ENCODE measurements at places on chromosomes 1 and 21. TPM values are rescaled to one million over a fixed set of nuclear protein-coding genes. Genes with fewer than 3 reads are reported as not detected.
A peak's percentile ranks its signal among the peaks of the same experiment; 100 is the strongest.

The CELF3 gene
- not detected for total RNA-seq

DNA sequence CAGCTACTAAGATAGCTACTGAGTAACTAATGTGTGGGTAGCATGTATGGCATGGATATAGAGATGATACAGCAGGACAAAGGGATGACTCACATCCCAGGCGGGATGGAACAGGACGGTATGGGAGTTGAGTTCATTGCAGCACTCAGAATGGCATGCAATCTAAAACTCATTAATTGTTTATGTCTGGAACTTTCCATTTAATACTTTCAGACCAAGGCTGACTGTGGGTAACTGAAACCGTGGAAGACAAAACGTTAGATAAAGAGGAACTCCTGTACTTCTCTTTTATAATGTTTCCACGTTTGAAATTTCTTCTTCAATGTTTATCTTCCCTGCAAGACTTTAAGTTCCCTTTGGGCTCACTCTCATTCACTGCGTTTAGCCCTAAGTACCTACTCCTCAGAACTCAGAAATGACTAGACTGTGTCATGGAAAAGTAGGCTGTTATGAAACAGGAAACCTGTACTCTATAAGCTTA lies 151.9 kb downstream of the MAGI3 start:
- peaks cover 28% of the 10 kb centered on the region for H3K4me1 ChIP-seq
- H3K4me3 ChIP-seq, result no peak overlapping the region
- DNase-seq, result peak; percentile 67
- H3K36me3 ChIP-seq, result no peaks in the 10 kb centered on the region

DNA sequence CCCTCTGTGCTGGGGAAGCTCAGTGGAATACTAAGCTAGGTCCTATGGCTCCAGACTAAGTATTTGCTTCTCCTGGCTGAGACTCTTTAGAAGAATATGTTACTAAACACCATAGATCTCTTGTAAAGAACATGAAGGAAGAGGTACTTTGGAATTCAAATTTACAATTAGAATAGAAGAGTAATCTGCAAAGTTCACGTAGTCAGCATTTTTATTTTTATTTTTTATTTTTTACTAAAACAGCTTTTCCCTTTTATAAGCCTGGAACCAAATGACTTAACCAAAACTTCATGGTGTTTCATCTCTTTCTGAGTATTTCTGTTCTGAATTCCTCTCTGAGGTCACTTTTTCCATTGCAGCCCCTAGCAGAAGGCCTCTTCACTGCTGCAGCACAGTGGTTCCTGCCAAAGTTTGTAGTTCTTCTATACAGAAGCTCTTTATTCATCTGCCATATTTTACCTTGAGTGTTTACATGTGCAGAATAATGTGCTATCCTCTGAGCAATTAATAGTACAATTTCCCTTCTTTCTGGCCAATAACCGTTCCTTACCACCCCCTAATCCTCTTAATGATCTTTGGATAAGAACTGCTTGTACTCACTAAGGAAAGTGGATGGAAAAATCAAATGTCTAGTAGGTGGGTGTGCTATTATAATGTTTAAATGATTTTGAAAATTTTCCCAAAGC lies 27.2 kb downstream of the TSEN15 start:
- no peaks in the 10 kb centered on the region for H3K27me3 ChIP-seq
- peaks cover 20% of the 10 kb centered on the region for H3K36me3 ChIP-seq
- peaks cover 12% of the 10 kb centered on the region for H3K4me1 ChIP-seq
- DNase-seq, result no peak

The CD1B gene
- total RNA-seq, result not detected

- H3K4me1 ChIP-seq, result peaks cover 38% of the 10 kb centered on the region
- peak overlapping the region; percentile 47 for H3K4me3 ChIP-seq
- H3K27me3 ChIP-seq, result no peaks in the 10 kb centered on the region
- H3K36me3 ChIP-seq, result no peaks in the 10 kb centered on the region
- DNase-seq, result no peak
Measured at GRCh38 chr21:16537501-16537900, 807.7 kb downstream of the USP25 start.

GRCh38 chr1:244969355-244970235 lies 105.3 kb upstream of the HNRNPU start:
- H3K27ac ChIP-seq, result peak overlapping the region; percentile 100
- H3K27me3 ChIP-seq, result no peaks in the 10 kb centered on the region
- H3K4me1 ChIP-seq, result peaks cover 38% of the 10 kb centered on the region
- peak; percentile 73 for DNase-seq

DNA sequence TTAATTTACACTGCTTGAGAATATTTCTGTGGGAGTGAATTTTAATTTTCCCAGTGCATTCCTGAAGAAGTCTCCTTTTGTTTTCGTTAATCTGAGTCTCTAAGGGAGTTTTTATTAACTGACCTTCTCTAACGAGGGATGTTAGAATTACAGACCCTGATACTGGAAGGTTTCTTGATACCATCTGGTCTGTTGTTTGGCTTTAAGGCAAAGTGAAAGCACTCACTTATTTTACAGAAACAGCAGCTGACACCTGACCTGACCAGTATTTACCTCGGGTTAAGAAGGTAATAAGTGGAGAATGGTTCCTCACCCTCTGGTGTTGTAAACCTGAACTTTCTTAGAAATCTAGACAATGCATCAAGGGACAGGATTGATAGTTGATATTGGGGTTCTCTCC lies 12.4 kb downstream of the CDC14A start:
- H3K4me1 ChIP-seq, result no peaks in the 10 kb centered on the region
- H3K27me3 ChIP-seq, result no peaks in the 10 kb centered on the region
- no peak overlapping the region for H3K27ac ChIP-seq
- no peak for DNase-seq
- no peak overlapping the region for H3K4me3 ChIP-seq

The MAP3K7CL gene
- total RNA-seq, result 5.3 TPM
